ENCODE measurements at places on chromosomes 5 and 9.

GRCh38 chr9:132873403-132873802 is 4.7 kb downstream of the AK8 start:
- DNase-seq = no peak

DNA sequence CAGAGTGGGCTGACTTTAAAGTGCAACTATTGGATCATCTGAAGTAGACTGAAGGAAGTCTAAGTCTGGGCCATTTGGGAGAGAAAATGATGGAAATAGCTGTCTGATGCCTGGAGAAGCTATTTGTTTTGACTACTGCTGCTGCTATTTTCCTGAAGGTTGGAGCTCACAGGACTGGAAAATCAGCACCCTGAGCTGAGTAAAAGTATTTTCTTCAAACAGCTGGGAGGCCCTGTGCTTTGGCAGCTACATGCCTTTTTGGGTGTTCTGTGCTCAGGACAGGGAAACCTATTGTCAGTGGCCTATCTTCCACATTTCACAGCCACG is 302.6 kb downstream of the ENC1 start:
- DNase-seq = no peak

DNA sequence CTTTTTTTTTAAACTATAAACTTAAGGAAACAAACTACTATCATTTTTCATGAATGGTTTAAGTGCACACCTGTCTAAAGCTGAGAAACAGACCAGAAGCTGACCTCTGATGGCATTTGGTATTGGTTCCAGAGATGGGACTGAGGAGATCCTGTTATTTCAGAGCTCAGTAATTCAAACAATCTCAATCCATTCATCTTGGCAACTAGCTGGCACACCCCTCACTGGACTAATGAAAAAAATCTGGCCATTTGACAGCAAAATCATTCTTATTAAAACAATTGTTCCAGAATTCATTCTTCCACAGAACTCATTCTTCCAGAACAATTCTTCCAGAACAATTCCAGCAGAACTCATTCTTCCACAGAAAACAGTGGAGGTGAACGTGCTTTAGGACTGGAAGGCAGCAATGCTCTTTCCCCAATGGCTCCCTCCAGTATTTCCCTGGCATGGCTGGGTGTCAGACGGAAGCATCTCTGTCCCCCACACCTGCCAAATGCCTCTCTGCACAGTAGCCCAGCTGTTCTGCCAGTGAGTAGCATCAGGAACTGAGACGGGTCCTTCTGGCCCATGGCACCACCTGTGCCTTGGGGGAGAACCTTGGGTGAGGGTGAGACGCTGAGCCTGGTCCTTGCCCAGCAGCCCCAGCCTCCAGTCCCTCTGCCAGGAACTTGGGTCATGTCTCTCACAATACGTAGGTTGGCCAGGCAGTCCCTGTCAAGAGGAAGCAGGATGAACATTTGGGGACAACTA is 87.5 kb upstream of the EQTN start:
- no peak for DNase-seq

GRCh38 chr5:119896826-119897536 is 267.6 kb downstream of the FAM170A start:
- no peak for DNase-seq

- DNase-seq = no peak
Observed at GRCh38 chr9:32161720-32162119, 222.7 kb upstream of the ACO1 start.

- no peak for DNase-seq
Observed at GRCh38 chr5:120152472-120152871, 311.6 kb upstream of the PRR16 start.

DNA sequence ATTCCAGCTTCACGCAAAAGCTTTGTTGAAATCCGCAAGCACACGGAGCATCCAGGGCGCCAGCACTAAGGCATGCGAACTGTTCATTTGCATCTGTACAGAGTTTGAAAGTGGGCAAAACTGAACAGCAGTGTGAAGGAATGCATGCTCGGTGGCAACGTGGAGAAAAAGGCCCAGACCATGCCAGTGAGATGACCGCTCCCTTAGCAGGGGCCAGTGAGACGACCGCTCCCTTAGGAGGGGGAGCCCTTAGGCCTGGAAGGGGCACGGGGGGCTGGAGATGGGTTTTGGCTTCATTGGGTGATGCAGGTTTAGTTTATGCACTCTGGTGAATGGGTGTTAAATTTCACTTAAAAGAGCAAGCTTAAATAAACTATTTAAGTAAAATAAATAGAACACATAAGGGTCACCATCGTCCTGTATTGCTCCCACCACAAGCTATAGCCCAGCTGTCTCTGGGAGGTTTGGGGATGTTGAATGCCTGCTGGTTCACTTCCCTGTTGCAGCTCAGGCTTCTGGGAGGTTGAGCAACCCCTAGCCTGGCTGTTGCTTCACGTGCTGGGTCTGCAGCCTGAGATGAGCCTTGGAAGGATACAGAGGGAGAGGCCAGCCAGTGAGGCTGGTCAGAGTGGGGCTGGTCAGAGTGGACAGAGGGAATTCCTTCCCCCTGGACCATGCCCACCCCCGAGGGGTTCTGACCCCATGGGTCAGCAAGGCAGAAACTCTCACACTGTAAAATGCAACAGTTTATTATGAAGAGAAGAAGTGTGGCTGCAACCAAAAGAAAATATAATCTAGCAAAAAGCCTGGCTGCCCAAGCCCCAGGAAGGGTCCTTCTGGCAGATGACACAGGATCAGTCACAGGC is 4.6 kb upstream of the FCN1 start:
- DNase-seq = no peak

DNA sequence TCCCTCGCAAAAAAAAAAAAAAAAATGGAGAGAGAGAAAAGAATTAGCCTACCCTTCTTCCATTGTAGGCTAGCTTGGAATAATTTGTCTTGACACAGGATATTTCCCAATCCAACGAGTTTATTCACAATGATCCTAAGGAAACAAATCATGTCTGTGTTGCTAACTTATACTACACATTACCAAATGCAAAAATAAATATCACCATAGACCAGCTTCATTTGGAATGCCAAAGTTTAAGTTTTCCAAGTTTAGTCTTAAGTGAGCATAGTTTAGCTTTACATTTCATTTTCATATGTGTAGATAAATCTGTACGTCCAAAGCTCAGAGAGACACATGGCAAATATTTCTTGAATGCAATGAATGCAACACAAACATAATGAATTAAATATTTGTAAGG is 1106.2 kb upstream of the DMAC1 start:
- no peak for DNase-seq

DNA sequence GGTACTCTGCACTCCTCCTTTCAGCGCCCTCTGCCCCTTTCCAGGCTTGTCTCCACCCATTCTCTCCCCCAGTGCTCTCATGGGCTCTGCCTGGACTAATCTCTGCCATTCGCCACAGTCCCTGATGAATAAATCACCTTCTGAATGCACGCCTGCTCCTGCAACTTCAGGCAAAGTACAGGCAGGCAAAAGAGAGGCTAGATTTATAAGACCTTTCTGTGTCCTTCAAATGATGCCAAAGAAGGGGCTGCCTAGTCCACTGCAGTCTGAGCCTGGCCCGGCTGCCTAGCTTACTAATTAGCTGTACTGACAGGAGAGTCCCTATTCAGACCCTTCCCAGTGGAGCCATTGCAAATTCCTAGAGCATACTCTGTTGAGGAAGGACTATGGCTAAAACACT is 7.4 kb downstream of the FGF1 start:
- DNase-seq = no peak

DNA sequence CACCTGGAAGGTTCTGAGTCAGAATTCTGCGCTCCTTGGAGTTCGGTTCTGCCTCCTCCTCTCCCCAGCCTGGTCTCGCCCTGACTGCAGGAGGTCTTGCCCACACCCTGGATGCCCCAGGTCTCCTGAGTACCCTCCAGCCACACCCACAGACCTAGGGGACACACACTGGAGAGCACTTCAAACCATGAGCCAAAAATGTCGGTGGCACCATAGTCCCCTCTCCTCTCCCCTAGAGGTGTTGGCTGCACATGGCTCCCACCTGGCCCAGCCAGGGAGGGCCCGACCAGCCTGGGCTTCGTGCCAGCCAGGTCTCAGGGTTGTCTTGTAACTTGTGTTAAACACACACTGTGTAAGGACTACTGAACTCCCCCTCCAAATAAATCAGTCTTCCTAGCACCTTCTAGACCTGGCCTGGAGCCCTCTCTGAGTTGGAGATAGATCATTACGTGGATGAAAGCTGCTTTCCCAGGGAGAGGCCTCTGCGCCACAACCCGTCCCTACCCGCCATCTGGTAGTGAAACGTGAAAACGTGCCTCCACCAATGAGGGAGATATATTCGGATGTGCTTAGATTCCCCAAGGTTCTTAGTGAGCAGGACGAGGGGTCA is 49.9 kb upstream of the CTSL start:
- no peak for DNase-seq

GRCh38 chr5:172319708-172320441 is 36.3 kb upstream of the UBTD2 start:
- DNase-seq = no peak

GRCh38 chr5:130331332-130331731 is 427.1 kb downstream of the CHSY3 start:
- no peak for DNase-seq

GRCh38 chr9:136047775-136048559 is 47.1 kb downstream of the NACC2 start:
- DNase-seq = no peak

GRCh38 chr5:125302577-125302976 is 556.1 kb upstream of the ZNF608 start:
- no peak for DNase-seq

DNA sequence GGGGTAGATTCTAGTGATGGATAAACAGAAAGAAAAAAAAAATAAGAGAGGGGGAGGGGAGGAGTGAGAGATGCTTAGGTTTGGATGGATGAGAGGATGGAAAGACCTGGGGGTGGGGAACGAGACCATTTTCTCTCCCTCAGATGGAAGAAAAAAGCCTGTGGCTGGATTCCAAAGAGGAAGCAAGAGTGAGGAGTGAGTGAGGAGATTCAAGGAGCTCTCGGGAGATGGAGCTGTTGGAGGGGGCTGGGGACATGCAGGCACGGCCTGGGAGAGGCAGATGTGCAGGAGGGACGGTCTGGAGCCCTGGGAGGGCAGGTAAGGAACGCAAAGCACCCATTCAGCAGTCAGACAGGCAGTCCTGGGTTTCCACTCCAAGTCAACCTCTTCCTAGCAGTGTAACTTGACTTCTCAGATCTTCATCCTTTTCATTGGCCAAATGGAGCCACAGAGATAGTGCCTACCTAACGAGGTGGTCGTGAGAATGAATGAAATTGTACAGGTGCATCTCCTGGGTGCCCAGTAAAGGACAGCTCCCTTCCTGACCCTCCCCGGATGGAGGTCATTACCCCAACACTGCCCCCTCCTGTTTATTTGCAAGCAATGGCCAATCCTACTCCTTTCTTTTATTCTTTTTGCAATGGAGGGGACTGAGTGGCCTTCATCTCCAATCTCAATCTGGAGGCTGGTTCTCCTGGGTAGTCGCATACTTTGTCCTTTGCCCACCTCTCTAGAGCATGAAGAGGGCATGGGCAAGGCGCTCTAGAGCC is 52.2 kb downstream of the PCDH1 start:
- DNase-seq = peak; percentile 54

- DNase-seq = no peak
Observed at GRCh38 chr5:42397267-42397666, 26.0 kb upstream of the GHR start.

GRCh38 chr5:57199866-57200265 is 26.0 kb downstream of the GPBP1 start:
- no peak for DNase-seq

GRCh38 chr5:168580227-168580508 is 1.0 kb upstream of the PANK3 start:
- no peak for DNase-seq

DNA sequence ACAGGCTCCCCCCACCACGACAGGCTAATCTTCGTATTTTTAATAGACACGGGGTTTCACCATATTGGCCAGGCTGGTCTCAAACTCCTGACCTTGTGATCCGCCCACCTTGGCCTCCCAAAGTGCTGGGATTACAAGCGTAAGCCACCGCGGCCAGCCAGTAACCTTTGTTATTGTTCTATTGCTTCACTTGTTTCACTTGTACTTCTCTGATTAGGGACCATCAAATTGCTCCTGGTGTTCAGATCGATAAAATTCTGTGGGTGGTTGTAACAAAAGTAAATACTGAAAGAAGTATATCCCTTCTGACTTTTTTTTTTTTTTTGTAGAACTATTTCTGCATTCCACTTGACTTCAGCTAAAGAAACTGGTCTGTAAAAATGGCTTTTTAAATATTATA is 445.5 kb upstream of the CDH10 start:
- DNase-seq = no peak

- no peak for DNase-seq
Observed at GRCh38 chr9:101309139-101309538, 75.7 kb downstream of the BAAT start.

GRCh38 chr9:18361646-18362045 is 112.3 kb upstream of the ADAMTSL1 start:
- DNase-seq = no peak

GRCh38 chr5:43581398-43581797 is 21.6 kb upstream of the NNT start:
- DNase-seq = no peak

DNA sequence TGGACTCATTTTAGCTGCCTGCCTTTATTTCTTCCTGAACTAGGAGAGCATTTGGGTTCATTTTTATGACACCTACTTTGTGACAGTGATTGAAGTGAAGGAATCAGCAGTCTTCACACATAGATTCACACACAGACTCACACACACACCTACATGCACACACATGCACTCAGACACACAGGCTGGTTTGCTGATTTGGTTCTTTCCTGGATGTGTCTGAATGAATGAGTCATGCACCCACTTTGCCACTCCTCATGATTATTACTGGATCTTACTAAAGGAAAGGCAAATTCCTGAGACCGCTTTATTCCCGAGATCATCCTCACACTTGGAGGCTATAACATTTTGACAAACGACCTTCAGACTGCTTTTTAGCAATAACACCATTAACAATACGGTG is 529.5 kb downstream of the AGTPBP1 start:
- no peak for DNase-seq

- DNase-seq = no peak
Observed at GRCh38 chr9:78932849-78933627, 636.1 kb downstream of the PSAT1 start.

GRCh38 chr5:163880302-163880701 is 374.9 kb downstream of the MAT2B start:
- no peak for DNase-seq

DNA sequence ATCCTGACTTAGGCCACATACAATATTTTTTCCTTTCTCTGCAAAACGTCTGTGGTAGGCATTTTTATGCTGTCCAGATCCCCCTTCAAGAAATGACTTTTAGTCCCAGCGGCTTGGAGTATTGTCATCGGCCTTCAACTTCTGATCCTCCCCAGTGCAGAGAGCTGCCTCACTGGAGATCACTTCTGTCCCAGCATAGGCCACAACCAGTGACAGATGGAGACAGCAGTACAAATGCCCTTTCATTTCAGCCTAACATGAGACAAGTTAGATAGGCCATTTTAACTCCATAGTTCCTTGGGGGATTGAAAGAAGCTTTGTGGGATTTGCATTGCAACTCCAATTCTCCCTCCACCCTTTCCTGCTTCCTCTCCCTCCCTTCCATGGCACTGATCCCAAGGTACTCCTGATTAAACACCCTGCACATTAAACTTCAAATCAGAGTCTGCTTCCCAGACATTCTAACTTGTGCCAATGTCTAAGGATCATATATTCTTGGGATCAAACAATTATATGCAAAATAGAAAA is 3.2 kb upstream of the MAMDC2 start:
- no peak for DNase-seq

- no peak for DNase-seq
Observed at GRCh38 chr9:112316258-112316943, 17.0 kb downstream of the PTBP3 start.

- DNase-seq = no peak
Observed at GRCh38 chr9:19682397-19682796, 106.4 kb downstream of the SLC24A2 start.

GRCh38 chr9:136748666-136749611 is 614 bp upstream of the LCN6 start:
- DNase-seq = no peak
